ENCODE measurements at places on chromosomes 1 and 21.

DNA sequence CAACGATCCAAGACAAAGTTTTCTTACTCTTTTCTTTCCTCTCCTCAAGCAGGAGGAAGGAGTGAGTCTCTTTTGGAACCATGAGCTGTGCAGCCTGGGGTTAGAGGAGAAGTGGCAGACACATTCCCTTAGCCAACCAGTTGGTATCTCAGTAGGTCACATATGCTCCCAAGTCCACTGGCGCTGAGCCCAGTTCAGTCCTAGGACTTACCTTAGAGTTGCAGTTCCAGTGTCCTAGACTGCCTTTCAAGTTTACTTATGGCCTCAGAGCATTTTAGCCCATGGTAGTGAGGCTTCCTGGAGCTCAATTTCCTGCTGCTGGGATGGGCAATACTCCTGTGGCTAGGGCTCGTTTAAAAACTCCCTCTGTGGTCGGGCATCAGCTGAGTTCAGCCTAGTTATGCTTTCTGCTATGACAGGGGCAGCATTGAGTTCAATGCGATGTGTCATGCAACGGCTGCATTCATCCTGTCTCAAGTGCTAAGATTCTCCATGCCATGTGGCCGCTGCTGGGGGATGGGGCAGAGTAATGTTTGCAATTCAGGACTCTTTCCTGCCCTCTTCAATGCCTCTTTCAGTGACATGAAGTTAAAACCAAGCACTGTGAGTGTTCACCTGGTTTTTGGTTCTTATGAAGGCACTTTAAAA is 103.8 kb downstream of the LRRC7 start:
- no peak for DNase-seq

- DNase-seq = no peak
These were observed 74.0 kb upstream of the KCNE2 start for GRCh38 chr21:34289856-34290255.

DNA sequence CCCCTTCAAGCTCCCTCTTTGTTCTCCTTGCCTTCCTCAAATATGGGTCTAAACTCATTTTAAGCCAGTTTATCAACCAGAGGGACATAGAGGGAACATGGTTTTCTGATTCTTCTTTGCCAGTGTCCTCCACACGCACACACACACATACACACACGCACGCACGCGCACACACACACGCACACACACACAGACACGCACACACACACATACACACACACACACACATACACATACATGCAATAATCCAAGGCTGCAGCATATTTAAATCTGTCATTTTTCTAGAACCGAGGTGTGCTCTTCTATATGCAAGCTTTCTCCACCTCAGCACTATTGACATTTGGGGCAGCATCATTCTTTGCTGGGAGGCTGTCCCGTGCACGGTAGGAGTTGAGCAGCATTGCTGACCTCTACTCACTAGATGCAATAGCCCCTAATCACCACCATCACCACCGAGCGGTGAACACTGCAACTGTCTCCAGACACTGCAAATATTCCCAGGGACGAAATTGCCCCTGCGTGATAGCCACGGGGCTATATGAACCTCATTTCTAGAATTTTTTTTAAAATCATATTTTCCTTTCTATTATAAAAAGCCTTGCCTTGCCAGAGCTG is 8.0 kb downstream of the TNFRSF9 start:
- no peak for DNase-seq

DNA sequence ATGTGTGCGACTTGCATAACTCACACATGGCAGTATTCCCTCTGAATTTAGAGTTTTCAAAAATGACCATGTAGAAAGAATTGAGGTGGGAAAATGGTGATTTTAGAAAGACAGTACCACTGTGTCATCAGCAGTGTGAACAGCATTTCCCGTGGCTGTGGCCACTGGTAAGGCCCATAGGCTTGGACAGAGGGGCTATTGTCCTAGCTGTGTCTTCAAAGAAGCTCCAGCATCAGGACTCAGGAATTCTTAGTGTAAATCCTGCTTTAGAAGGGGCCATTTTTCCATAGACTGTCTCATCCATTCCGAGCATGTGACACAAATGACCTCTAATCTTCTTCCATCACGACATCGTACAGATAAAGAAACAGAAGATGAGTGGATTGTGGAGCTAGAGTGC is 119.3 kb upstream of the BACE2 start:
- DNase-seq = no peak

DNA sequence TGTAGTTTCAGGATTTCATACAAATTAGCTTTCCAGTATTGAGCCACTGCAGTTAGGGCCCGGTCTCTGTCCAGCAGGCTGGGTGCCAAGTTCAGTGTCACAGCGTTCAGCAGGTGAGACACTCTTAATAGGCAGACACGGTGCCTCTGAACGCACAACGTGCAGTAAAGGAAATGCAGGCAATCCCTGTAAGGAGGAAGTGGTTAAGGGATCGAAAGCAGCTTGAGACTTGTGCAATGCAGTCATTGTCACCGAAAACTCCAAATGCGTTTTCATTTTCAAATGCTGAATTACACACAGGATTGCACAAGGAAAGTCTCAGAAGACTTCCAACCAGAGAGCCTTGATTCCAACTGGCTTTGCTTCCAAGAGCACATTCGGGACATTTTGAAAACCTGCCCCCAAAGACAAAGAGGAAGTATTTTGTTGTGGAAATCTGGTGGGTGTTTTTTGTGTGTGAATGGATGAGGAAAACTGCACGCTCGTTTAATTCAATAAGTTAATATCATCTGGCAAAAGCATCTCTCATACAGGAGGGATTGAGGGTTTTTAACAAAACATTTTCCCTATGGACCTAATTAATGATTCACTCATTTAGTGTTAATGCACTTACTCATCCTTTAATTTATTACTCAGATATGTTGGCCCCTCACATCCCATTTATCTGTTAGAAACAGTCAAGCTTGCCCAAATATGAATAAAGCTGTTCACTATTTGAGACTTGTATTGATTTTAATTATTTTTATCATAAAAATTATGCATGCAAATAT is 61.6 kb downstream of the PTGS2 start:
- DNase-seq = peak; percentile 41

- DNase-seq = no peak
These were observed 417.7 kb downstream of the AGBL4 start for GRCh38 chr1:49606082-49606481.

DNA sequence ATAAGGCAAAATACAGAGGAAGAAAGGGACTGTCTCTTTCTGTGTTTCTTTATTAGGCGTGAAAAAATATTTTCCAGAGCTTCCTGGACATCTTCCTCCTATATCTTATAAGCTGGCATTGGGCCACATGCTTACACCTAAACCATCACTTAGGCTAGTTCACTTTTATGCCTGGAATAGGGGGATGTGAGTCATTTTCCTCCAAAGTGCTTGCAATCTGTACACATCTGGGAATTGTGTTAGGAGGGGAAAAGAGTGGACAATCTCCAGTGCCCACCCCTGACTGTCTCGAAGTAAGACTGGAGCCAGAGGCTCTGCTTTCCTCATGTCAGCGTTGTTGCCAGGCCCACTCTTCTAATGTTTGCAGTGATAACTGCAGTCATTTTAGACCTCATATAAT is 29.9 kb downstream of the GIPC2 start:
- DNase-seq = no peak

- DNase-seq = no peak
These were observed 24.7 kb downstream of the MEF2D start for GRCh38 chr1:156475568-156476500.

GRCh38 chr21:31482460-31482859 is 138.4 kb upstream of the TIAM1 start:
- DNase-seq = no peak

DNA sequence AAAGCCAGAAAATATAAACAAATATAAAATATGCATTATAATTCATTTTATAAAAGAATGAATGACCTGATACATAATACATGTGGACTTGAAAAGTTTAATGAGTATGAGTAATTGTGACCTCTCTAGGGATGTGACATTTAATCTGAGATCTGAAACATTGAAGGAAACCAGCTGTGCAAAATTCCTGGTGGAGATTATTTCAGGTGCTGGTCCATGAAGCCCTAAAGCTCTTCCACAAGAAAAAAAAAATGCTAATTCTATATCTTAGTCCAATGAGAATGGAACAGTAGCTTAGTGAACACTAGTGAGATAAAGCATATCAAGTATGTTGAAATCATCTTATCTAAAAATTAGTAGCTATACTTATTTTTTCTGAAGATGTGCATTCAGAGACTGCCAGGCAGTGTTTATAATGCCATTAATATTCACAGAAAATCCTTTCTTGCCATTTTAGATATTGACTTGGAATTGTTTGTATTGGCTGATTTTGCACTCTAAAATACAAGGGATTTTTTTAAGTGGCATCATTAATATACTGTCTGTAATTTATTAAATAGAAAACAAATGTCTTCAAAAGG is 1485.9 kb downstream of the PLA2G4A start:
- peak; percentile 50 for DNase-seq

DNA sequence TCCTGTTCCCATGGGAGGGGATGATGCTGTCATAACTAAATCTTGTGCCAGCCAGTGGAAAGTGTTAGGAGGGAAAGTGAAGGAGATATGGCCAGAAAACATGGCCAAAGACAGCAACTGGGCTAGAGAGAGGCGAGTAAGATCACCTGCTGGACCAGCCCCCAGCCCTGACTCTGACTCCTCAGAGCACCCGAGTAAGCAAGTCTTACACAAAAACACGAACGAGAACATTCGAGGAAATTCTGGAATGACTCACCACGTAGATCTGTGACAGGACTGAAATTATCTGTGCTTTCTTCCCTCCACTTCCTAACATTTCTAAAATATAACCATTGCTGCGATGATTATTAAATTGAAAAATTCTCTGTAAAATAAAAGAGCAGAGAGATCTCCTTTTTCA is 9.2 kb downstream of the ZNF496 start:
- no peak for DNase-seq

DNA sequence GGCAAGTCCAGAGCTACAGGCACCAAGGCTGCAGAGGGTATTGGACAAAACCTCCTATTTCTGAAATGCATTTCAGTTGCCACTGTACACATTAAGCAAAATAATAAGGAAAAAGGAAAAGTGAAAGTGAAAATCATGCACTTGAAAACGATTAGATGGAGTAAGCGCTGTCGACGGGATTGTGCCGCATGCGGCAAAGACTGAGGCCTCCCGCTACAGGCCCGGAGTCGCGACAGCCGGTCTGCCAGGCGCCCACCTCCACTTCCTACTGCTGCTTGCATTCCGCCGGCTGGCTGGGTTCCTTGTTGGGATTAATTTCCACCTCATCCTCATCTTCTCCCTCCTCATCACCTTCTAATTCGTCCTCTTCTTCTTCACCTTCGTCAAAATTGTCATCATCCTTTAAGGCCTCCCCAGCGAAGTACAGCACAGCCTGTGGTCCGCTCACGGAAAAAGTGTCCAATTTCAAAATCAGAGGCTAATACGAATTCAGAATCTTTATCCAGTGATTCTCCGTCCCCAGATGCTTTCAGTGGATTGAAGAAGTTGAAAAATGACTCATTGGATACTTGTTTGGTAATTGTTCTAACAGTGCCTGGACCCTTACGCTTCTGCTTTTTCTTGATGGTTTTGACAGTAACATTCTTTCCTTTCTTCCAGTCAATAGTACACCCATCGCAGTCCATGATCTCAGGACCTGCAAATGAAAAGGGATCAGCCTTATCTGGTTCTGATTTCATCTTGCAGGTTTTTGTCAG is 38.0 kb downstream of the CD58 start:
- no peak for DNase-seq

- no peak for DNase-seq
These were observed 4.2 kb downstream of the CLIC6 start for GRCh38 chr21:34673006-34673405.

DNA sequence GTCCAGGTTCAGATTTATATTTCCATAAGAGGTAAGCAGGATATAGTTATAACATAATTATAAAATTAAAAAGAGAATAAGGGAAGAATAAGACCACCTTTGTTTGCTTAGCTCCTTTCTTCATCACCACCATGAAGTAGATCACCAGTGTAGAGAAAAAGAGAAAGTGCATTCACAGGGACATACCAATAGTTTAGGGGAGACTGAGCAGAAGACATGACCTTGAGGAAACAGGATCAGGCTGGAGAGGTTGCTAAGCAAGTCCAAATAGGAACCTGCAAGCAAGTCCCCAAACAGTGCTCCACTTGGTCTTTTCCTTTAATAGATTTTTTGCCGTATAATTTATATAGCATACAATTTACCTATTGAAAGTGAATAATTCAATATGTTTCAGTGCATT is 63.0 kb downstream of the KCNT2 start:
- no peak for DNase-seq

DNA sequence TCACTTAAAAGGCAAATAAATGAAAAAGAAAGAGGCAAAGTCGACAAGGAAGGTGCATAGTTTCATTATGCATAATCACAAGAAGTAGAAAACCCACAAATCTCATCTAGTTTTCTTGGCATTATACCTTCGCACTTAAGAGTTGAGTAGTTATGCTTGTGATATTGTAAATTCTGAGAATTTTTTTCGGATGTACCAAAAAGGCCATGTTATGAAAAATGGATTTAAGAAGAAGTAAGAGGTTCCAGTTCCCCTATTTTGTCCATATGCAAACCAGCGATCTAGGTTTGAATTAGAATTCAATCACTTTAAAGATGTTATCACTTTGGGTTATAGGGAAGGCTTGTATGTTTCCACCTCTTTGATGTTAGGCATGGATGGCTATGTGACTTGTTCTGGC is 7.9 kb upstream of the ERICH3 start:
- no peak for DNase-seq

DNA sequence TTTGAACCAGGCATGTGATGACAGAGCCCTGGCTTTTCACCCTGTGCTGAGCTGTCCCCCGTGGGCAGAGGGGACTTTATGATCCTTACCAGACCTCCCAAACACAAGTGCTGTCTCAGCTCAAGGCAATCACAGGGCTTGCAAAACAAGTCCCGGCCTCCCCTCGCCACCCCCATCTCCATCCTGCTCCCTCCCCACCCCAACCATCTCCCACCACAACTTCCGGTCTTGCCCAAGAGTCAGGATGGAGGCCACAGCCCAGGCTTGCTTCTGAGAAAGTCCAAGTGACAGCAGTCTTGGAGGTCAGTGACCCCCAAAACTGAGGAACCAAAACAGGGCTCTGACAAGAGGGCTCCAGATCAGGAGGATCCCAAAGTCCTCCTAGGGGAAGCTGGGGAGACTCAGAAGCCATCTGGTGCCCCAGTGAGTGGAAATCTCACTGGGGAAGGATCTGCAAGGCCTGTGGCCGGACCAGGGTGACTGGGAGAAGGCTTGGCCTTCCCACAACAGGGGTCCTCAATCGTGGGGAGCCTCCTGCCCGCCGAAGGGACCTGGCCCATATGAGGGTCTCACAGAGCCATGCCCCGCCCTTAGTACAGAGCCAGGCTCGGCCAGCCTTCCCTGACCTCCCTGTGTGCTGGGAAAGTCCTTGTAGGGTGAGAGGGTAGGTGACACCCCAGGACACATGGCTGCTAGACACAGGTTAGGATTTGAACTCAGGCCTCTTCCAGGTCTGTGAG is 4.5 kb upstream of the SDC3 start:
- no peak for DNase-seq

GRCh38 chr1:170426596-170426995 is 105.4 kb upstream of the GORAB start:
- no peak for DNase-seq

DNA sequence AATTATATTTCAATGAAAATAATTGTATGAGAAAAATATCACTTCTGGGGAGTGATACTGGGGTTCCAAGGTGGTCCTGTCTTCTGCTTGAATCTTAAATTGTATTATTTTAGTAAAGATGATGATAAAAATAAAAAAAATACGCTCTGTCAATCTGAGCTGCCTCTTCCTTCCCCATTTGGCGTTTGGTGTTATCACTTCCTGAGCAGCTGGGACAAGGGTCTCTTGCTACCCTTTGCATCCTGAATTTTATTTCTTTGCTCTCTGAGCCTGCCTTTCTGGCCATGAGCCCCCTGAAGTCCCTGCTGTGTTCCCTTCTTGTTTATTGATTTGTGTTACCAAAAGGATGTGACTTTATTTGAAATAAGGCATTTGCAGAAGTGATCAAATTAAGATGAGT is 111.0 kb downstream of the KCNJ6 start:
- DNase-seq = no peak

Data from NCI-H1105 treated with DMSO at 0.1 percent for 48 hours (cell line).